NCI-H1436 (cell line): ENCODE measurements at places on chromosomes 6 and 20.

- DNase-seq: no peak
Observed at GRCh38 chr20:40930561-40930960, 98.1 kb upstream of the TOP1 start.

GRCh38 chr6:107849325-107849724 lies 25.2 kb upstream of the SCML4 start:
- DNase-seq: no peak

- DNase-seq: peak; percentile 22
Observed at GRCh38 chr6:163427498-163428254, 13.2 kb downstream of the QKI start.

- DNase-seq: no peak
Observed at GRCh38 chr20:9488063-9488462, 26.3 kb upstream of the LAMP5 start.

GRCh38 chr20:47781632-47782031 lies 3.6 kb downstream of the SULF2 start:
- DNase-seq: no peak

GRCh38 chr6:110265273-110265672 lies 85.0 kb downstream of the CDC40 start:
- DNase-seq: no peak

DNA sequence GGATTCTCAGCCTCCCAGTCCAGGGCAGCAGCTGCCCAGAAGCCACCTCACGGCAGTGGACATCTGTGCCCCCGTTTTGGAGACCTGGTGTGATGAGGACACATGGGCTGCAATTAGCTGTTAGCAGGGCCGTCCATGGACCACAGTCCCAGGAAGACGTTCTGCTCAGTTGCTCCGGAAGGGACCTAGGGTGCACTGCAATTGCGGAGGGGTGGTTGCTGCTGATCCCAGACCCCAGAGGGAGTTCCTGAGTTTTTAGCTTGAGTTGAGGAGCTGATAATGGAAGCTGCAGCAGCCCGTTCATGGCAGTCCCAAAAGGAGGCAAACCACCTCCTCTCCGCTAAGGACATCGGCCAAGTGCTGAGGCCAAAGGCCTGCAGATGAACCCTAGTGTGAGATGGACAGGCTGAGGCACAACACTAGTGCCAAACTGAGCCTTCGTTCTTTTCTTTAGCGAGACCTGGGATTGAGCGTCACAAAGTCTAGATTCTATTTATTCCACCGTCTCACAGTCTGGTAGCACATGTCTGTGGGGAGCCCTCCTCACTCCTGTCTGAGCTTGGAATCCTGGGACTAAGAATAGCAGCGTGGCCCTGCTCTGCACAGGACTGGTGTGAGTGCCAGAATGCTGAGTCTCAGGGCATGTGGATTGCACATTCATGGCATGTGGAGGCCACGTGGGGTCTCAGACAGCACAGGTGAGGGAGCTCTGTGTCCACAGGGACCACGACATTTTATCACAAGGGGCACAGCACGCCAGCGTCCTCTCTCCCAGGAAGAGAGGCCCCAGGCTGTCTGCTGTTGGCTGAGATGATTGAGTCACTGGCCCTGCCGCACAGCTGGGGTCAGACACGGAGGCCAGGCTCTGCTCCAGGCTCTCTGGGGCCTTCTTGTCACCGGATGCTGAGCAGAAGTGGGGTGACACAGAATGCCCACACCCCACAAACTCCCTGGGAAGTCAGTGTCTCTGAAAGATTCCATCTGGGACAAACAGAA lies 113.4 kb downstream of the PSMB1 start:
- no peak for DNase-seq
